ENCODE measurements at places on chromosomes 1 and 21.

GRCh38 chr1:30191154-30191702 lies 532.2 kb downstream of the MATN1 start:
- no peak for DNase-seq

- no peak for DNase-seq
These were observed 341.5 kb downstream of the KCNH1 start for GRCh38 chr1:210792250-210793102.

GRCh38 chr1:21283524-21283923 lies 6.7 kb downstream of the ECE1 start:
- DNase-seq: no peak

DNA sequence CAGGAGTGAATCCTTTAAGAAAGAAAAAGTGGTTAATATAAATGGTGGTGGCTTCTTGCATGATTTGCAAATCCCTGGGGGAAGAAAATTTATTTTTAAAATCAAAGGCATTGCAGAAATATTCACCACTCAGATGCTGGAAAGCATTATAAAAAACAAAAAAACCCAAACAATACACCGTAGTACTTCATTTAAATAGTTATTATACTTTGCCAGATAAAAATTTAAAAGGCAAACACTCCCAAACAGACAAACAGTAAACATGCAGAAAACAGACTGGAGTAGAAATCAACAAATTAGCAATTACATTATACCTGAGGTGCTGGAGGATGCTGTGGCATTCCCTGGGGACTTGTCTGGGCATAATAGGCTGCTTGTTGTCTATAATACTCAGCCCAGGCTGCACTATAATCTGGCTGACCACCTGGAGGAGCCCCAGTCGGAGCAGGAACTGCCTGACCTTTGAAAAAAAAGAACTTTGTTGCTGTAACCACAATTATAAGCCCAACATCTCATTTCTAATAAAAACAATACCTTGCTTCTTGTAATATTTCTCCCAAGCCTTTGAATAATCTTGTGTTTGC lies 29.9 kb downstream of the FUBP1 start:
- no peak for DNase-seq

DNA sequence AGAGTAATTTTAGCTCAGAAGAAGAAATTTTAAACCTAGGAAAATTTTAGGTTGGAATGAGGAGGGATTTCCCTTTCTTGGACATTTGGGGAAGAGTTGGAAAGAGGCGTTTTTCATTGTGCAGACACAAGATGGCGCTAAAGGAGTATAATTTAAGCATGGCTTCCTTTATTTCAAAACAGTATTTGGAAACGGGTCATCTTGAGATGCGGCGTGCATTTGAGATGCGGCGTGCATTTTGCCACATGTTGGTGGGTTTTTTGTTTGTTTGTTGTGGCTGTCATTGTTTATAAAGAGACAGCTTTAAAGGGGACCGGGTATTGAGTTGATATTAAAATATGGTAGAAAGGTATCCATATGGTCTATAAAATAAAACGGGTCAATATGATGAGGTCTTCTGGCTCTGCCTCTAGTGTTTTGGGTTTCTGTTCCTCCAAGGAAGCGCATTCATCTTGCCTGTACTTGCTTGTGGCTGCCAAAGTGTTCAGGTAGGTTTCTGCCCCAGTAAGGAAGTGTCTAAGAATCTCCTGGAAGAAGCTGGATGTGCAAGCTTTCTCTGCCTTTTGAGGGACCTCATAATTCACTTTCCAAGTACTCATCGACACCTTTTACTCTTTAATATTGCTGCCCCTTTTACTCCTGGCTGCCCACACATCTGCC lies 210.3 kb downstream of the SLC35F3 start:
- DNase-seq: peak; percentile 47

DNA sequence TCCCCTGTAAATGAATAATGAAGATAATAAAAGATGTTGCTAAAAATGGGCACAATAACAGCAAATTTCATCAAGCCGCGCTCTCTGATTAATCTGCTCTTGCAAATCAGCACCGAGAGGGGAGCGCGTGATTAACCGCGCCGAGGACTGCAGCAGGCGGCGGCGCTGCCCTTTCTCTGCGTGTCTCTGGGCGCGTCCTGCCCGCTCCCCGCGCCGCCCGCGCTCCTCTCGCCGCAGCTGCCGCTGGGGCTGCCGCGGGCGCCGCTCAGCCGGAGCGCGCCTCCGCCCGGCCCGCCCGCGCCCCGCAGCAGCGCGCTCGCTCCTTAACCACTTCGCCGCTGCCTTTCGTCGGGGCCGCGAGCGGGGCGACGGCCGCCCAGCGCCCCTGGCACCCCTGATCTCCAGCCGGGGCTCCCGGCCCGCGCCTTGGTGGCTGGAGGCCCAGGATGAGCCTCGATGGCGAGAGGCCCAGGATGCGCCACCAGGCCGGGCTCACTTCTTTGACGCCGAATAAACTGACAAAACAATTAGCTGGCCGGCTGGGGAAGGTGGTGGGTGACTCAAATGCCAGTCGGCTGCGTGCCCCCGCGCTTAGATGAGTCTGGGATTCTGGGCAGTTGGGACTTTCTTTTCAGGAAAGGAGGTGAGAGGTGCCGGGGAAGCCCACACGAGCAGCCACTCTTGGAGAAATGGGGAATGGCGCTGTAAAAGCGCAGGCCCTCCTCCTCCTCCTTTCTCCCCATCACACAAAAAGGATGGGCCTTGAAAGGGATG lies 221.4 kb upstream of the PKN2 start:
- peak; percentile 3 for DNase-seq

DNA sequence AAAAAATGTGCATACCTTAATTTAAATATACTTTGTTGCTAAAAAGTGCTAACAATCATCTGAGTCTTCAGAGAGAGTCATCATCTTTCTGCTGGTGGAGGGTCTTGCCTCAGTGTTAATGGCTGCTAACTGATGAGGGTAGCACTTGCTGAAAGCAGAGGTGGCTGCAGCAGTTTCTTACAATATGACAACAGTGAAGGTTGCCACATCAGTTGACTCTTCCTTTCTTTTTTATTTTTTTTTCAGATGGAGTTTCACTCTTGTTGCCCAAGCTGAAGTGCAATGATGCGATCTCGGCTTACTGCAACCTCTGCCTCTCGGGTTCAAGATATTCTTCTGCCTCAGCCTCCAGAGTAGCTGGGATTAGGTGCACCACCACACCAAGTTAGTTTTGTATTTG lies 2.6 kb upstream of the CFAP45 start:
- no peak for DNase-seq

DNA sequence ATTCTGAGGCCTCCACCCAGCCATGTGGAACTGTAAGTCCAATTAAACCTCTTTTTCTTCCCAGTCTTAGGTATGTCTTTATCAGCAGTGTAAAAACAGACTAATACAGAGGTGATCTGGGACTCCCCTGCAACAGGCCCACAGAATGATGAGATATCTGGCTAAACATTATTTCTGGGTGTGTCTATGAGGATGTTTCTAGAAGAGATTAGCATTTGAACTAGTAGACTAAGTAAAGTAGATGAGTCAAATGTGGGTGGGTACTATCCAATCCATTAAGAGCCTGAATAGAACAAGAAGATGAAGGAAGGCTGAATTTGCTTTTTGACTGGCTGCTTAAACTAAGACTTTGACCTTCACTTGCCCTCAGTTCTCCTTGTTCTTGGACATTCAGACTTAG lies 396.5 kb upstream of the LRRC7 start:
- no peak for DNase-seq

DNA sequence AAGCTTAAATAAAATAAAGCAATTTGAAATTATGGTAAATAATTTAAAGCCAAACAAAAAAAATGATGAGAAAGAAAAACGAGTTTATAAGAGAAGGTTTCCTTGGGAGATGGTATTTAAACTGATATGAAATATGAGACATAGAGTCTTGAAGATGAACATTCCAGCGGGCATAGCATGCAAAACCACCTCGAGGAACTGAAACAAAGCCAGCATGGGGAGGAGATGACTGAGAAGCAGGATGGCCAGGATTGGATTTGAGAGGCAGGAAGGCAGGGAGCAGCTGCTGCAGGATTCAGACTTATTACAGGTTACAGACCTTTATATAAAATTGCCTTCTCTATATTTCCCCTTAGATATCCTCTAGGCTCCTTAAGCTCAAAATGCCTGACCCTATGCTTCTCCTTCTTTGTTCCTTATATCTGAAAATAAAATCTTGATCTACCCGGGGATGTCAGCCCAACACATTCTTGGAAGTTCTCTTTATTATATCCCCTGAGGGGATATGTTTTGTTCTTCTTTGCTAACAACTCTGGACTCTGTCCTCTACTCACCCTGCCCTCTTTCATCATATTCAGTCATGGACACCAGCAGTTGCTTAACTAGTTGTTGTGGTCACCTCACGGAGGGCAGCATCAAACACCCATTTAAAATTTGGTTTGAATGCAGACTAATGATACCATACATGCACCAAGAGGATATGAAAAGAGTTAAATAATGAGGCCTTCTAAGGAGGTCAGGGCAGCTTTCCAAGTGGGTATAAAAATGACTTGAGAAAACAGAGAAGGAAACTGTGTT lies 719.1 kb upstream of the B3GALT2 start:
- no peak for DNase-seq

DNA sequence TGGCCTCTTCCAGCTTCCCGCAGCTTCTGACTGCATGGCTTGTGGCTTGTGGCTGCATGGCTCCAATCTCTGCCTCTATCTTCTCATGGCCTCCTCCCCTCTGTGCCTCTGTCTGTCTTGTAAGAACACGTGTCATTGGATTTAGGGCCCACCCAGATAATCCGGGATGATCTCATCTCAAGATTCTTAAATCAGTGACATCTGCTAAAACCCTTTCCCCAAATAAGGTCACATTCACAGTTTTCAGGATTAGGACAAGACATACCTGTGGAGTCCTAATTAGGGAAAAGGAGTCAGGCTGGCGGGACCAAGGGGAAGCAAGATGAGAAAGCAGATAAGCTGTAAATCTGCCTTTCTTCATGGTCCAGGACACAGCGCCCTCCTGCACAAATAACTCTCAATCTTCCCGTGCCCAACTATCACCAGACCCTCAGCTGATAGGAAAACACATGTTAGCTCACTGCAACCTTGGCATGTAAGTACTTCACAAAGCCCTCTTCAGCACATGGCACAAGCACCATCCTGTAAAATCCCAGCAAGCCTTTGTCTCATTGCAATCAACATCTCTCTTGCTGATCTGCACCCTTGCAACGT lies 82.2 kb downstream of the SPSB1 start:
- peak; percentile 15 for DNase-seq

- no peak for DNase-seq
These were observed 22.6 kb downstream of the TNFRSF8 start for GRCh38 chr1:12085643-12086260.

DNA sequence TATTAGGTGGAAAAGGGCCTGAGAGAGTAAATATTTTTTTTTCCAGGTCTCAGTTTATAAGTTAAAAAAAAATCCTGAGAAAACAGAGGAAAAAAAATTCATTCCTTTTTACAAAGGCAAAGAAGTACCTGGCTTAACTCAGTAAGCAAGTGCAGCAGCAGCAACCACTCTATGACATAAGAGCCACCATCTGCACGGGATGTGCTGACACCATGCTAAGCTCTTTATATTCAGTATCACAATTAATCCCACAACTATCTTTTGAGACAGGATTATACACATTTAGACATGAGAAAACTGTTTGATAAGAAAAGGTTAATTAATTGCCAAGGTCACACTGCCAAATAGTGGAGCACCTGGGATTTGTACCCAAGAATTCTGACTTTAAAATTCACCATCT lies 13.4 kb upstream of the DPT start:
- no peak for DNase-seq

DNA sequence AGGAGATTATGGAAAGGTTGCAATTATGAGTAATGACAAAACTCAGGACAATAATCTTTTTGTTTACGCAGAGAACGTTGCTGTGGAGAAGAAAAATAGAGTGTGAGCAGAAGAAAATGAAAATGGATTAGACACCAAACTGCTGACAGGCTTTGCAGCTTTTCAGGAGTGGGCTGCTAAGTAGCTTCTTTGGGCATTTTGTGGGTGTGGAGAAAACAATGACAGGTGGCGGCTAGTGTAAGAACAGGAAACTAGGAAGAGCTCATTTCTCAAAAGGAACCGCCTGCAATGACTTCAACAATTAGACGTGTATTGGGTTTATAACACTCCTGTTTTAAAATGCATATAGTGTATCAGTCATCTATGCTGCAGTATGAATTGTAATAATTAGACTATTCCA lies 18.3 kb upstream of the PALMD start:
- DNase-seq: no peak

DNA sequence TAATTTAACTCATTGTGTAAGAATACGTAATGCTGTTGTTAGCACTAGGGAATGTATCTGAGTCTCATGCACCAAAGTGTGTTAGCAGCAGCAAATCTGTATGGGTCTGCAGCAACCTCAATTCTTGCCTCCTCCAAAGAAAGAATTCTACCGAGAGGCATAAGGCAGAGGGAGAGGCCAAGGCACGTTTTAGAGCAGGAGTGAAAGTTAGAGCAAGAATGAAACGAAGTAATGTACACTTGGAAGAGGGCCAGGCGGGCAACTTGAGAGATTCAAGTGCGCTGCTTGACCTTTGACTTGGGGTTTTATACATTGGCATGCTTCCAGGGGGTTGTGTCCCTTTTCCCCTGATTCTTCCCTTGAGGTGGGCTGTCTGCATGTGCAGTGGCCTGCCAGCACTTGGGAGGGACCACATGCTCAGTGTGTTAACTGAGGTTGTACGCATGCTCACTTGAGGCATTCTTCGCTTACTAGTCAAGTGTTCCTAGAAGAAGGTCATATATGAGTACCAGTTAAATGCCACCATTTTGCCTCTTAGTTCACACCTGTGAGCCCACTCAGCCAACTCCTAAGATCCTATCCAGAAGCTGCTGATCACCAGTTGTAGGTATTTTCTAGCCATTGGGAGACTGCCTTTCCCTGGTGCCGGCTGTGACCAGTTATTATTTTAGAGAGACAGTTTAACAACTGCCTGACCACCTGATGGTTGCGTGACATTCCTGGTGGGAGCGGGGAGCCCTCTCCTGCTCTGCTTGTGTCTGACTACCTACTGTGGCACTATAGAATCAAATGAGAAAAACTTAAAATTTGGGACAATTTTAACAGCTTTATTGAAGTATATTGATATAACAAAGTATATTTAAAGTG lies 2.7 kb upstream of the CNN3 start:
- no peak for DNase-seq

DNA sequence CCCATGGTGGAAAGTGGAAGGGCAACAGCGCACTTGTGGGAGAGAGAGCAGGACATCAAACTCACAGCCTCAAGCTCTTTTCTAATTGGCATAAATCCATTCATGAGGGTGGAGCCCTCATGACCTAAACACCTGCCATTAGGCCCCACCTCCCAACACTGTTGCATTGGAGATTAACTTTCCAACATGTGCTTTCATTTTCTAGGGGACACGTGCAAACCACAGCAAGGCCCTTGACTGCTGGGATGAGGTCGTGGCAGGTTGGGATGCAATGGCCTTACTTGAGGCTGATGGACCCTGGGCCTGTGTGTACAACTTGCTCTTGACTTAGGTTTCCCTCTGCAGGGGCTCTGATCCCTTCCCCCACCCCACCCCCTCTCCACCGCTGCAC lies 35.9 kb upstream of the NEK2 start:
- DNase-seq: no peak

All from DMS 273 treated with DMSO at 0.1 percent for 48 hours (cell line).